ENCODE measurements at places on chromosomes 12 and 14.

DNA sequence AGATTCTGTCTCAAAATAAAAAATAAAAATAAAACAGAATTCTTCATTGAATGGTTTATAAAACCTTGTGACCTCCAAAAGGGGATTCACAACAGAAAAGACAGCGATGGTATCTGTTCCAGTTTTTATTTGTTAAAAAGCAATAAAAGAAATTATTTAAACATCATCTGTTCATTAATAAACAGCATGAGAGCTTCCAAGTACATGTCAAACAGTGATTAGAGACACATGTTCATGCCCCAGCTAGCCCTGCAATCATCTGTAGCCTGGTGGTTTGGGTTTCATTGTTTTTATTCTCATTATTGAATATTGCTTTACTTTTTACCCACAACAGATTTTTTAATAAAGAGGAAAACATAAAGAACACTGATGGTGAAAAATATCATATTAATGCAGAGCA is 173.3 kb downstream of the ANO2 start:
- no peak for DNase-seq

GRCh38 chr12:67789266-67789665 is 140.7 kb downstream of the DYRK2 start:
- DNase-seq, result no peak

DNA sequence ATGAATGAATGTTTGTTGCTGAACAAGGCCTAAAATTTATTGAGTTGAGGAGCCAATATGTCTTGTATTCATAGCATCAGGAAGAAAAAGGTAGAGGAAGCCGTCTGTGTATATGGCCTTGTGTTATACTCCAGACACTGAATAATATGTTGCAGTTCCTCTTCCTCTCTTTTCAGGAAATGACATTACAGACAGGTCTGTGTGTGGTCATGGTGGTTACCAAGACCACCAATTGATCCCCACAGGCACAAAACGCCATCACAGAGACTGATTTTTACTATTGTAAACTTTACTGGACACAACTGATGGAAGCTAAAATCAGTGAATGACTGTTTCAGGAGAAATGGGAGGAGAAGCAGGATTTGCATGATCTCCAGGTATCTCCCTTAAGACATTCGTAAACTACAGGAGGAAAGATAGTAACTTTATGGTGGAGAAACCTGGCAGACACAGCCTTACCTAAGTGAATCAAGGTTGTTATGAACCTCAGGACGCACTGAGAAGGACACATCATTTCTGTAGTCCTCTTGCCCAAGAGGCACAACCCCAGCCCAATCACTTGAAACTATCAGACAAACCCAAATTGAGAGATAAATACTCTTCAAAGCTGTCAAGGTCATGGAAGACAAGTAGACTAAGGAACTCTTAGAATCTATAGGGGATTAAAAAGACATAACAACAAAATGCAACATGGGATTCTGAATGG is 334.1 kb upstream of the RGS6 start:
- no peak for DNase-seq

- DNase-seq, result no peak
These were observed 8.5 kb downstream of the VASH1 start for GRCh38 chr14:76769636-76770292.

GRCh38 chr12:93115198-93115601 is 186.1 kb upstream of the EEA1 start:
- no peak for DNase-seq
